MM.1S (cell line): ENCODE measurements at places on chromosomes 2 and 18.

GRCh38 chr2:63792530-63792929 lies 49.2 kb upstream of the UGP2 start:
- no peaks in the 10 kb centered on the region for H3K36me3 ChIP-seq
- H3K27ac ChIP-seq = no peak overlapping the region
- DNase-seq = no peak
- H3K27me3 ChIP-seq = no peaks in the 10 kb centered on the region
- no peak overlapping the region for H3K4me3 ChIP-seq

DNA sequence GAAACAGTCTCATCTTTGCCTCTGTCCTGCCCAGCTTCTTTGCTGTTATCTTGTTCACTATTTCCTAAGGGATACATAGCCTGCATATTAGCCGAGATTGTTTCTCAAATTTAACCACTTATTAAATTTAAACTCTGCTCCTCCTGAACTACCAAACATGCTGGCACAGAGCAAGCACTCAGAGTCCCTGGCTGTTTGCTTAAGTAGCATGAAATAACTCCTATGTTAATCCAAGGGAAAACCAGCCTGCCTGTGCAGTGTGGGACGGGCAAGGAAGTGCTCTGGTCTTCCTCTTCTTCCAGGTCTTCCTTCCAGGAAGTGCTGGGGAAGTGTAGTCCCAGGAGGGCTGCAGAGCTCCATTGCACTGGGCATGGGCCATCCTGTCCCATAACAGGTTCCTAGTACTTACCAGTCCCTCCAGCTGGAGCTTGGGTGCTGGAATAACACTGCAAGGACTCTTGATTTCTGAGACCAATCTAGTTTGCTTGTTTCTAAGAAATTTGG lies 95.9 kb upstream of the IL1R2 start:
- no peak overlapping the region for H3K27ac ChIP-seq
- no peaks in the 10 kb centered on the region for H3K36me3 ChIP-seq
- DNase-seq = no peak
- no peaks in the 10 kb centered on the region for H3K27me3 ChIP-seq
- H3K4me3 ChIP-seq = no peak overlapping the region

- H3K4me1 ChIP-seq = no peaks in the 10 kb centered on the region
- no peaks in the 10 kb centered on the region for H3K27me3 ChIP-seq
- H3K4me3 ChIP-seq = no peak overlapping the region
- no peak overlapping the region for H3K27ac ChIP-seq
These were observed 62.0 kb downstream of the GPR39 start for GRCh38 chr2:132478461-132479105.

GRCh38 chr2:60336442-60337141 lies 216.9 kb downstream of the BCL11A start:
- H3K4me3 ChIP-seq = no peak overlapping the region
- H3K27me3 ChIP-seq = no peaks in the 10 kb centered on the region
- H3K36me3 ChIP-seq = no peaks in the 10 kb centered on the region
- no peak for DNase-seq
- H3K27ac ChIP-seq = no peak overlapping the region

DNA sequence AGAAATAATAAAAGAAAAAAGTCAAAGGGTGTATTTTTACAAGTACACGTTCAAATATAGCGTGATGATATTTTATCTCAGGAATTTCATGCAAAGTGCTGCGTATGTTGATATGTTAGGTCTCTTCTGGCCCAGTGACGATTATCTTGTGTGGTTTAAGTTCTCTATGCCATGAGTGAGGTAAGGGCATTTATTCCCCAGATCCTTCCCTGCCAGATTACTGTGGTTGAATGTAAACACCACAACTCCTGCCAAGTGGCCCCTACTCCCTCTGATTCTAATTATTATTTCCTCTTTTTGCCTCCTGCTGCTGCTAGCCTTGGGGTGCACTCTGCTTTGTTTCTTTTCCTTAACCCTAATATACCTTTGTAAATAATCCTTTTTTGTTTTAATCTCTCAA lies 12.2 kb downstream of the SCN2A start:
- no peaks in the 10 kb centered on the region for H3K36me3 ChIP-seq
- H3K4me1 ChIP-seq = no peaks in the 10 kb centered on the region
- no peak for DNase-seq
- no peak overlapping the region for H3K4me3 ChIP-seq

DNA sequence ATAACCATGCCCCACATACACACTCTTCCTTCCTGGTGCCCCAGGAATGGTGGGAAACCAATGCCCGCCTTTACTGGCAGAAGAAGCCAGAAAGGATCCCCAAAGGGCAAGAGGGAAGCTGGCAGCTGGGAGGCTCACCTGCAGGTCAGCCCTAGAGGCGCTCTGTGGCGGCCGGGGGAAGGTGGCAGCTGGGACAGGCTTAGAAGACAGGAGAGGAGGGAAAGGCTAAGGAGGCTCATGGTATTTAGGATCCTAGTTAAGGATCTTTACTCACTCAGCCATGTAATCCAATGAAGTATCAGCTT lies 23.8 kb downstream of the ADRA2B start:
- no peaks in the 10 kb centered on the region for H3K36me3 ChIP-seq
- no peak overlapping the region for H3K4me3 ChIP-seq
- no peaks in the 10 kb centered on the region for H3K27me3 ChIP-seq
- no peak overlapping the region for H3K27ac ChIP-seq
- H3K4me1 ChIP-seq = no peaks in the 10 kb centered on the region

- peaks cover 25% of the 10 kb centered on the region; the same call in 1 of the 2 replicates for H3K4me1 ChIP-seq
- H3K27me3 ChIP-seq = no peaks in the 10 kb centered on the region
- H3K27ac ChIP-seq = no peak overlapping the region
- H3K36me3 ChIP-seq = no peaks in the 10 kb centered on the region
These were observed 123.6 kb downstream of the ZNF521 start for GRCh38 chr18:25228410-25228809.

DNA sequence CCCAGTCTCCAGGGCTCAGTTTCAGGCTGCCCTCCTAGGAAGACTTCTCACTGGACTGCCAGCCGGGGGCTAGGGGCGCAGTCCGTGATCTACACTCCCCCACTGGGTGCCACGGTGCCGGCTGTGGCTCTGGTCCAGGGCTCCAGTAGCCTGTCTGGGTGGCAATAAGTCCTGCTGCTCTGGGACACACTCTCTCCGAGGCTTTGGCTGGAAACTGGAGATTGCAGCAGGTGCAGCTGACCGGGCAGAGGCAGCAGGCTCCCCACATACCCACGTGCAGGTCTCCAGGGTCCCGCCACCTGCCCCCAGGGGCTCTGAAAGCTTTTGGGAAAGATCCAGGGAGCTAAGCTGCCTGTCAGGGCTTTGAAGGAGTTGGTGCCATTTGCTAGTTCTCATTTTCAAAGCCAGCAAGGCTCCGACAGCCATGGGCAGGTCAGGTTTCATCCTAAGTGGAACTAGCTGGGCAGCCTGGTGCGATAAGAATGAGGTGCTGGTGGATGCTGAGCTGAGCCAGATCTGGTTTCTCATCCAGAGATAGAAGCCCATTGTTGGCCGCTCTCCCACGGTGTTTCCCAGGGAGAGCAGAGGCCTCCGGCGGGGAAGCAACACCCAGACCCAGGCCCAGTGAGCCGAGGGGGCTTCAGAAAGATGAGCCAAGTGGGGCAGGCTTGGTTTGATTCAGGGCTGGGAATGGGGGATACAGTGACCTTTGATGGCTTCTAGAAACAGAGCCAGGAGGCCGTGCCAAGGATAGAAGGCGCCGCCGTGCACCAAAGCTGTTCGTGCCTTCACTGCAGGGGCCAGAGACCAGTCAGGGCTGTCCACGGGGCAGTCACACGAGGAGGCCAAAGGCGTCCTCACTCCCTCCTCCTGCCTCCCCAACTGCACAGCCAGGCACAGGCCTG lies 141.7 kb upstream of the GPC1 start:
- no peaks in the 10 kb centered on the region for H3K4me1 ChIP-seq
- no peak for DNase-seq
- no peak overlapping the region for H3K27ac ChIP-seq
- no peak overlapping the region for H3K4me3 ChIP-seq
- peaks cover 72% of the 10 kb centered on the region for H3K27me3 ChIP-seq
- no peaks in the 10 kb centered on the region for H3K36me3 ChIP-seq

DNA sequence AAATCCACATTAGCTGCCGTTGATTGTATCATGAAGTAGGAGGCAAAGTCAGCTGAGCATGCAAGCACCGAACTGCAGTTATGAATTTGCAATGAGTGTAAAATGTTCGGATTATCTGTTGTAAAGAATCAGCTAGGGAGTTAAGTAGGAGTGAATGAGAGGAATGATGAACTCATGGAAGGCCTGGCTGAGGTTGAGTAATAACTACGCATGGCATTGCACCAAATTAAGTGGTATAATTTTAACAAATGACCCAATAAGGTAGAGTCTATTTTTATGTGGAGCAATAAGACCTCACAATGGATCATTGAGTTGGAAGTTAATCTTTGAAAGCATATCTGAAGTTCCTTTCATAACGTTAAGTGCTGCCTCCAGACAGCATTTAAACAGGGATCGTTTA lies 288.2 kb upstream of the CHST9 start:
- H3K4me3 ChIP-seq = no peak overlapping the region
- H3K27ac ChIP-seq = no peak overlapping the region
- DNase-seq = no peak
- no peaks in the 10 kb centered on the region for H3K36me3 ChIP-seq
- H3K4me1 ChIP-seq = no peaks in the 10 kb centered on the region
- no peaks in the 10 kb centered on the region for H3K27me3 ChIP-seq

DNA sequence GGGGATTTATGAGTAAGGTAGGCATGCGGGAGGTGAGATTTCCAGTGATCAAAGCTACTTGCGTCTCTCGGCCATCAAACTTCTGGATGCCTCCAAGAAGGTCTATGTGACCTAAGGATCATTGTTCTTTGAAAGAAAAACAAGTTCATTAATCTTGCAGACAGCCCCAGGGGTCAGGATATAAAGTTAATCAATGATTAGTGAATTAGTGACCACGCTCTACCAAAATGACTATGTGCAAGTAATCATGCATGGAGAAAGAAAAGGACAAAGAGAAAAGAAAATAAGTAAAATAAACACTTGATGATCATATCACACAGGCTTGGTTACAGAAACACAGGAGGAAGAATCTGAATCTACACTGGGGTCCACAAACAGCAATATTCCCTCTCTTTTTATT lies 42.5 kb upstream of the BCL11A start:
- no peaks in the 10 kb centered on the region for H3K4me1 ChIP-seq
- no peak overlapping the region for H3K4me3 ChIP-seq
- no peak for DNase-seq
- no peaks in the 10 kb centered on the region for H3K27me3 ChIP-seq
- H3K36me3 ChIP-seq = no peaks in the 10 kb centered on the region

GRCh38 chr2:113105047-113105785 lies 22.2 kb upstream of the IL1RN start:
- no peak overlapping the region for H3K4me3 ChIP-seq
- no peak for DNase-seq
- H3K36me3 ChIP-seq = no peaks in the 10 kb centered on the region
- H3K27me3 ChIP-seq = no peaks in the 10 kb centered on the region
- no peaks in the 10 kb centered on the region for H3K4me1 ChIP-seq

GRCh38 chr2:194526121-194526520 lies 1130.9 kb upstream of the SLC39A10 start:
- no peak overlapping the region for H3K27ac ChIP-seq
- DNase-seq = no peak
- H3K36me3 ChIP-seq = no peaks in the 10 kb centered on the region
- H3K4me1 ChIP-seq = no peaks in the 10 kb centered on the region
- H3K27me3 ChIP-seq = no peaks in the 10 kb centered on the region

- H3K36me3 ChIP-seq = no peaks in the 10 kb centered on the region
- H3K27ac ChIP-seq = no peak overlapping the region
- no peaks in the 10 kb centered on the region for H3K4me1 ChIP-seq
- no peak for DNase-seq
- H3K27me3 ChIP-seq = no peaks in the 10 kb centered on the region
- no peak overlapping the region for H3K4me3 ChIP-seq
These were observed 45.5 kb downstream of the OSR1 start for GRCh38 chr2:19312949-19313348.

- H3K4me1 ChIP-seq = no peaks in the 10 kb centered on the region
- no peak overlapping the region for H3K27ac ChIP-seq
- no peak overlapping the region for H3K4me3 ChIP-seq
- no peak for DNase-seq
These were observed 173.3 kb upstream of the ZEB2 start for GRCh38 chr2:144693179-144693578.

GRCh38 chr18:23232331-23232730 lies 97.0 kb downstream of the CABLES1 start:
- no peak overlapping the region for H3K4me3 ChIP-seq
- no peak overlapping the region for H3K27ac ChIP-seq
- no peaks in the 10 kb centered on the region for H3K27me3 ChIP-seq
- DNase-seq = no peak
- H3K4me1 ChIP-seq = peaks cover 31% of the 10 kb centered on the region

- no peaks in the 10 kb centered on the region for H3K4me1 ChIP-seq
- no peaks in the 10 kb centered on the region for H3K36me3 ChIP-seq
- DNase-seq = no peak
- no peaks in the 10 kb centered on the region for H3K27me3 ChIP-seq
- H3K4me3 ChIP-seq = no peak overlapping the region
These were observed 23.5 kb downstream of the COMMD1 start for GRCh38 chr2:61928826-61929461.

DNA sequence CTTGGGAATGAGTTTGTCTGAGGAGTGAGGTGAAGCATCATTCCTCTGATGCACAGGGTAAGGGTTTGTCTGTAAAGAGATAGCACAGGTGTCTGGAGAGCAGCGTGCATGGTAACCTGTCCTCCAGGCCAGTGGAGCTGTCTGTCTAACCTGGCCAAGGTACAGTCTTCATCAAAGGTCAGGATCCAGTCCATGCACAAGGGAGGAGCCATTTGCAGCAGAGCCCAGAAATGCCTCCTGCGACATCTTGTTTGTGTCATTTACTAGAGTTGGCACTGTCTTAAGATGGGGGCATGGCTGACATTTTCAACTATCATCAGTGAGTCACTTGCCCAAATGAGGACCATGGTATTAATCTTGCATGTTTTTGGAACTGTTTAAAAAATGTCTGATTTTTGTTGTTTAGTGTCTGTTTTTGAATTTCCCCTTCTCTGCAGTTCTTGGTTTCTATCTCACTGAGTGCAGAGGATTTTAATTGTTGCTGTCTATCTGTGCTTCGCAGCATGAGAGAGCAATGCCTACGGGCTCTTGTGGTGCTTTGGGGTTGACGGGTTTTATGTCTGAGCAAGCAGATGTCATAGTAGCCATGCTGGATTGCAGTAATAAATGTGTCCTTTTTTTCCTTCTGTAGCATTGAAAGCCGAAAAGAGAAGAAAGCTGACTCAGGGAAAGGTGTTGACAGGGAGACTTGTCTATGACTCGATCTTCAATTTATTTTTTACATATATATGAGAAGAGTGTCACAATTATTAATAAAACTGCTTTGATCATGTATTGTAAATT lies 91.3 kb downstream of the DPP4 start:
- no peaks in the 10 kb centered on the region for H3K36me3 ChIP-seq
- no peaks in the 10 kb centered on the region for H3K27me3 ChIP-seq
- H3K4me3 ChIP-seq = no peak overlapping the region
- H3K4me1 ChIP-seq = no peaks in the 10 kb centered on the region
- H3K27ac ChIP-seq = no peak overlapping the region
